ENCODE measurements at places on chromosomes 1 and 21. TPM values are rescaled to one million over a fixed set of nuclear protein-coding genes. Genes with fewer than 3 reads are reported as not detected.

- peak; percentile 63 for DNase-seq
Observed at GRCh38 chr1:208029381-208030287, 118.7 kb upstream of the CD34 start.

CLCA4 gene
- total RNA-seq = 0.13 TPM

DNA sequence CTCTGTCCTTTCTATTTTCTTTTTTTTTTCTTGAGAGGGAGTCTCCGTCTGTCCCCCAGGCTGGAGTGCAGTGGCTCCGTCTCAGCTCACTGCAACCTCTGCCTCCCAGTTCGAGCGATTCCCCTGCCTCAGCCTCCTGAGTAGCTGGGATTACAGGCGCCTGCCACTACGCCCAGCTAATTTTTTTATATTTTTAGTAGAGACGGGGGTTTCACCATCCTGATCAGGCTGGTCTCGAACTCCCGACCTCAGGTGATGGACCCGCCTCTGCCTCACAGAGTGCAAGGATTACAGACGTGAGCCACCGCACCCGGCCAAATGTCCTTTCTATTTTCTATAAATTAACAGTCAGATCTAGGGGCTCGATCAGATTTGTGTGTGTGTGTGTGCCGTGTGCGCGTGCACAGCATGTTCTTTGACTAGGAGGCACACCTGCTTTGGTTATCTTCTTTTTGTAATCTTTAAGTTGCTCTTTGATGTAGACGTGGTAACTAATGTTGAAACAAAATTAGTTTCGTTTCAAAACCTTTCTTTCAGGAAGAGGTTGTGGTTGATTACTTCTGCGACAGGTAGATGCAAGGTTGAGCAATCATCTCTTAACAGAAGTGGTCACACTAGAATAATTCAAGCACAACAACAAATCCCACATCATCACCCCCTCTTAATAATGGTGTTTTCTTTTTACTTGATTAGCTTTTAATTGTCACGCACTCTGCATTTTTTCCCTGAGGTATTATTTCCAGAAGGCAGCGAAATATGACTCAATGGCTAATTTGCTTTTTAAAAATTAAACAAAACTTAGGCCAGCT lies 779 bp upstream of the DEGS1 start:
- no peak for DNase-seq

DNA sequence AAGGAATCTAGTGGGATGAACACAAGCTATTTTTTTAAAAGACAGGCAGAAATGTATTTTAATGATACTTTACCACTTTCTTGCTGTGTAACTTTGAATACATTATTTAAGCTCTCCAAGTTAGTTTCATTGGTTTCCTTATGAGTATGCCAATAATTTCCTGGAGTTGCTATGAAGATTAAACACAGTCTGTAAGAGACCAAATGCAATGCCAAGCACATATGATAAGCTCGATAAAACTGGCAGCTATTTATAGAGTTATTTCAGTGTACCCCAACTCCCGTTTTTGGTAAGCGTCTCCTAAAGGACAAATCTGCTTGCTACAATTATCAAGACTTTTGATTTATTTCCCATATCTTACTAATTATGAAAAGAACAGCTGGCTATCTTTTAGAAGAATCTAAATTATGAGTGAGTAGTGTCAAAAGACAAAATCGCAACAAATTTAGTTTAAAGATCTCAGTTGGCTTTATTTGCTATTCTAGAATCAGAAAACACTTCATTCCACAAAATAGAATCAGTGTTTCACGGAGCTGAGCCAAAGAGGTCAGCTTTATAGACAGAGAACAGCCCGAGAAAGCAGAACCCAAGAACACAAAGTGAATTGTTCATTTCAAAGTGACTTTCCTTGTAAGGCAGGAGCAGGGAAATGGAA lies 7.2 kb upstream of the MAP10 start:
- no peak for DNase-seq

S100A7 gene
- not detected for total RNA-seq
